ENCODE measurements at places on chromosomes 6 and 20.
A peak's percentile ranks its signal among the peaks of the same experiment; 100 is the strongest.

DNA sequence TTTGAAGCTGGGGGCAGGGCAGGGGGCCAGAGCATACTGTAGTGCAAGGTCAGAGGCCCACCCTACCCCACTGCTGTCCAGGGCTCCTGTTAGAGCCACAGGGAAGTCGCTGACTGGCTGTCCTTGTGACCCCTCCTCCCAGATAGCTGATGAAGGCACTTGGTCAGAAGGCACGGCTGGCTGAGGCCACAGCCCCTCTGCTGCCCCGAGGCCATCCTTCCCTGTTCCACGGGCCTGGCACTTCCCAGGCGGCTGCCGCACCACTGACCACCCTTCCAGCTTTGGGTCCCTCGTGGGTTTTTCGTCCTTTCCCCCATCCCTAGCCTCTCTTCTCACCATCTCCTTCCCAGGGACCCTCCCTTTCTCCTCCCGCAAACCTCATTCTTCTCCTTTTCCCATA is 9.2 kb upstream of the EMILIN3 start:
- DNase-seq = no peak

DNA sequence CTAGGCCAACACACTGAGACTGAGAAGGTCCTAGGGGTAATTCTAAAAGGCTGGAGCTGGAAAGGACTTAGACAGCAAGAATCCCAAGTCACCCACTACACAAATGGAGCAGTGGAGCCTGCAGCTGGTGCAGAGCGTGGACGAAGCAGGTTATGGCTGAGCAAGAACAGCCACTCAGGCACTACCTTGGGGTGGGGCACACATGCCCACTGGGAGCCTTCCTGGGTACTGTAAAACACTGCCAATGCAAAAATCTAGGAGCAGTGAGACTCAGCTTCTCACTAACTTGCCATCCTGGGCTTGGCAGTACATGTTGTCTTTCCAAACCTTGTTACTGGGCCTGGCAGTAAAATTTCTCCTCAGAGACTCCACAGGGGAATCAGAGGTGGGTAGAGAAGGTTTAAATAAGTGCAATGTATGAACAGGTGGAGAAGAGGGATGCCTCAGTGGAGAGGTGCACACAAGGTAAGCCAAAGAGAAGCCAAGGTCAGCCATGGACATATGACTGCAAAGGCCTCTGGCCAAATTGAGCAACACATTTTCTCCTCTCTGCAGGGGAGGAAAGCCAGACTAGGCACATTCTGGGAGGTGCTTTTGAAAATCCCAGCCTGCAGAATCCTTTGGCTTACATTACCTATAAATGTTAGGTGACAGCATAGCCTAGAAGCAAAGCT is 105.6 kb downstream of the TNFRSF21 start:
- DNase-seq = no peak

GRCh38 chr6:83365931-83366330 is 64.9 kb downstream of the ME1 start:
- no peak for DNase-seq

DNA sequence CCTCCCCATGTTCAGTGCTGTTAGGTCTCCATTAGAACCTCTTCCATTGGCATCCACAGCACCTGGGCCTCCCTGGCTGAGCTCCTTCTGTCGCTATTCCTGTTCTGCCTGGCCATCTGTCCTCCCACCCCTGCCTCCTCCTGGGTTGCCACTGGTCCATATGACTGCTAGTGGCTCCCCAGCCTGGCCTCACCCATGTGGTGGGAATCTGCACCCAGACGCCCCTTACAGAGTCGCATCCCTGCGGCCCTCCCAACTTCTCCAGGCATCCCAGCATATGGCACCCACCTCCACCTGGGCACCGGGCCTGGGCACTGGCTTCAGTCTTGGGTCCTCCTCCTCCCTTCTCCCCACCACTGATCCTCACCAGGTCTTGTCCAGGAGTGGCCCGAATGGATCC is 7.7 kb downstream of the CDC25B start:
- no peak for DNase-seq

GRCh38 chr20:57250607-57251343 is 15.7 kb downstream of the BMP7 start:
- no peak for DNase-seq

DNA sequence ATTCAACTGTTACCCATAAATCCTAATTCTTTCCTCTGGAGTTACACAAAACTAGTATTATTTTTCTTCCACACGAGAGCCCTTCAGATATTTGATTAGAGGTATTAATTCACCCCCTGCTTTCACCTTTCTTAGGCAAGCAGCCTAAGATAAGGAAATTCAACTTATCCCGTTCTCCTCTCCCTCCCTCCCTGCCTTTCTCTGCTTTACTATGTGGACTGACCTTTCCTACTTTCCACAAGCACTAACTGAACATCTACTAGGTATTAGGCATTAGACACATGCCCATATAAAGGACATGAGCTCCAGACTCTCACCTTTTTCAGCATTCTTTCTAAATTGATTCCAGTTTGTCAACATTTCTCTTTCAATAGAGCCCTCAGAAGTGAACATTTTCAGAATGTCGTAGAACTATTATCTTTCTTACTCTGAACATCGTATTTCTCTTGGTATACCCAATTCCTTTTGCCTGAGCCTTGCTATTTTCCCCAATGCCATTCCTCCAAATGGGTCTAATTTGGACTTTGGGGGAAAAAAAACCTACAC is 16.5 kb downstream of the ELOVL2 start:
- no peak for DNase-seq

GRCh38 chr6:167770291-167770955 is 56.3 kb upstream of the AFDN start:
- DNase-seq = no peak

GRCh38 chr6:130853555-130854183 is 26.5 kb downstream of the SMLR1 start:
- DNase-seq = no peak

- DNase-seq = no peak
Observed at GRCh38 chr20:23119456-23120216, 33.5 kb upstream of the CD93 start.

DNA sequence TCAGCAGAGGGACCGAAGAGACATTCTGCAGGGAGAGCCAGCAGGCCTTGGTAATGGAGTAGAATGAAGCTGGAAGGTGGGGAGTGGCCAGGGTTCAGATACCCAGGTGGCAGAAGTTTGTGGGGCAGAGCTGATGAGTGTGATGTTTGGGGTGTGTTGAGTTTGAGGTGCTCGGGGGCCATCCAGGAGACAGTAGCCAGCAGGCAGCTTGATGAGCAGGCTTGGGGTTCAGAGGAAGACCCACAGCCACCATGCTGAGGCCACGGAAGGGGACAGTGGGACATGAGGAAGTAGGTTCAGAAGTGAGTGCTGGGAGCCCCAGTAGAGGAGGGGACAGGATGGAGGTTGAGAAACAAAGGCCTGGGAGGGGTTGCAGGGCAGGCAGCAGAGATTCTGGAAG is 11.1 kb upstream of the FOXS1 start:
- no peak for DNase-seq

DNA sequence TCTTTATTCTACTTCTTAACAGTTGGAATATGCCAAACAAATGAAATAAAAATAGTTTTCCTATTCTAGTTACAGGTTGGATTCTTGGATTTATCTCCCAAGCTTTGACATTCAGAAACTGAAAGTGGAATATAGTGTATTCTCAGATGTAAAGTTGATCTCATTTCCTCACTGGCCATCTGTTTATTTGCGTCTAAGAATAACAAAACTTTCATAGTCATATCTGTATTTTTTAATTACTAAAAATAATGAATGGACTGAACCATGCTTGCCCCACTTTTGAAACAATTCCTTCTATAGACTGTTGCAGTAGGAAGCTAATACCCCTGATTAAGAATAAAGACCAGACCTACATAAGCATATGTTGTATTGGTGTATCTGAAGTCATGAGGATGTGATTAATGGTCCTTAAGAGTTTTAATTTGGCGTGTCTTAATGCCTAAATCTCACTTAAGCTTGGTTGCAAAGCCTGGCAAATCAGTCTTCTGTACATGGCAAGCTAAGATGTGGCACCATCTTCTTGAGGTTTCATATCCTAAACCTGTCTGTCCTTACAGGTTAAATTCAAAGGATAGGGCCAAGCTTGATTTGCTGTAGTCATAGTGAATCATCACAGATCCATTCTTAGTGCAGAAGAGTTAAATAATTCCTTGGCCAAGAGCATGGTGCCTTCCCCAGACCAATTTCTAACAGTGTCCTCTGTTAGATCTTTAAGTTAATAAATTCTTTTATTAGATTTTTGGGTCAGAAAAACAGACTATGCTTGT is 58.9 kb downstream of the FOXO3 start:
- no peak for DNase-seq

DNA sequence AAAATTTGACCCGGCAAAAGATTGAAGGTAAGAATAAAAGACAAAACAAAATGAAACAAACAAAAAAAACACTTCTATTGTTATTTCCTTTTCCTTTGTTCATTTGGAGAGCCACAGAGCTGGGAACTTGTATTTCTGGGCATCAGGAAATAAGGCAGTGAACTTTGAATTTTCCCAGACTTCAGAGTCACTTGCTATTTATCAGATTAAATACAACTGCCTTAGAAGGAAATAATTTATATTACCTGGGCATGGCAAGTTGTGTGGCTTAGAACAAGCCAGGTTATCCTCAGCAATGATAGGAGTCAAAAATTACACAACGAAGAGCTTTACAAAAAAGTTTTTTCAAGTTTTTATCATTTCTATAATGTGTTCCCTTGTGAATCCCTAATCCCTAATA is 20.2 kb upstream of the MRAP2 start:
- DNase-seq = no peak

DNA sequence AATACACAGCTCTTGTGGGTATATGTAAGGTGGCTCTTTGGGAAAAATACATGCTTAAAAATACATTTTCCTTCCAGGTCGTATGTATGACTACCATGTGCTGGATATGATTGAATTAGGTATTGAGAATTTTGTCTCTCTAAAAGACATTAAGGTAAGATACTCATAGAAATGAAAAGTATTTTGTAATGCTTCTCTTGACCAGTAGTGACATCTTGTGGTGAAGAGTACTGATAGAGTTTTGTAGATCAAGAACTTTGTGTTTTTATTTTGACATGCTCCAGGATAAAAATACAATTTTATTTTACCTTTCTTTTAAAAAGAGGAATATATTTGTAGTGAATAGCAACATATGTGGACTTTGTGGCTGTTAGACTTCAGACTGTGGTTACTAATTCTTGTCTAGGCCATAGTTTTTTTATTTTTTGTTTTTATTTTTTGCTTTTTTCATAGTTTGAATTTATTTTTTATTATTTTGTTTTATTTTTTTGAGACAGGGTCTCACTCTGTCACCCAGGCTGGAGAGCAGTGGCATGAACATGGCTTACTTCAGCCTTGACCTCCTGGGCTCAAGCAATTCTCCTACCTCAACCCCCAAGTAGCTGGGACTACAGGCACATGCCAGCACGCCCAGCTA is 17.9 kb downstream of the RPF2 start:
- peak; percentile 47 for DNase-seq
